ENCODE measurements at places on chromosomes 6 and 20. TPM values are rescaled to one million over a fixed set of nuclear protein-coding genes. Genes with fewer than 3 reads are reported as not detected.

DNA sequence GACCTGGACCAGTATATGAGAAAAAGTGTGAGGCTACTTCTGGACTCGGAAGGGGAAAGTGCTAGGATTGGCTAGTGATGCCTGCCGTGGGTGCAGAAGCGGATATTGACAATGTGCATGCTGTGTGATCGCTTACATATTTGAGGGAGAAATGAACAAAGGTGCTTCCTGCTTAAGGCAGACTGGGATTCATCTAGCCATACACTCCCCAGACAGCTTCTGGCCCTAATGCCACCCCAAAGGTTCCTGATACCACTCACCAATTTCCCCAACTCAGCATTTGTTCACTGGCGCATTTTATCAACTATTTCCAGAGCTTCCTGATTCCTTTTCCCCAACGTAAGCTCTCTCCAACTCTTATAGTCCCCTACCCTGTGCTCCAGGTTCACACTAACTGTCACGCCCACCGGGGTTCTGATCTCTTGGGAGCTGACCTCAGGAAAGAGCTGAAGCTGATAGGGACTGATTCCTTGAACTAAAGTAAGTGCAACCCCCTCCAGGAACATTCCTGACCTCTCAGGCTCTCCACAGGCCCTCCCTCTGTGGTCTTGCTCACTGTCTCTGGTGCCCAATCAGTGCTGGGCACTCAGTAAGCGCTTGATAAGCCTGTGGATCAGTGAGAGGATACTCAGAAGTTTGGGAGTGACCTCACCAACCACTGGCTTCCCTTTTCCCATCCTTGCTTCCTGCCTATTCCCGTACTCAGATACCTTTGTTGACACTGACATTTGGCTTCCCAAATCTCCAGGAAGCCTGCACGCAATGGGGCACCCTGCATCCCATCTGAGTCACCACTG, 73.3 kb downstream of the MRPL14 start:
- H3K27me3 ChIP-seq = no peaks in the 10 kb centered on the region
- peaks cover 6% of the 10 kb centered on the region for H3K4me1 ChIP-seq
- no peak for DNase-seq
- H3K27ac ChIP-seq = no peak overlapping the region
- H3K36me3 ChIP-seq = no peaks in the 10 kb centered on the region

SIRPB1 gene
- not detected for total RNA-seq

DNA sequence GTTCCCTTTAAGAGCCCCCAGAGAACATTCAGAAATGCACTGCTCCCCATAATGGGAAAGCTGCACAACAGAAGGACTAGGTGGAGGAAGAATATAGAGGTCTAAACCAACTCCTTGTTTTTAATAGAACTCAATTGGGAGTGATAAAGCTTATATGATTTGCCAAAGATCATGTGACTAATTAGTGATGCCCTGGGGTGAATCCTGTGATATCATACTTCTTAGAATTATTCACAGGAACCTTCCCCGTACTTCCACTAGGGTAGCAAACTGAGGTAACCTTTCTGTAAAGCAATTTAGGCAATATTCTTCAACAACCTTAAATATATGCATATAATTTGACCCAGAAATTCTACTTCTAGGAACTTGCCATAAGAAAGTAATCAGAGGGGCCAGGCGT, 84.4 kb downstream of the TFAP2A start:
- H3K36me3 ChIP-seq = no peaks in the 10 kb centered on the region
- H3K27me3 ChIP-seq = no peaks in the 10 kb centered on the region
- peaks cover 9% of the 10 kb centered on the region for H3K4me1 ChIP-seq
- no peak overlapping the region for H3K4me3 ChIP-seq

GRCh38 chr6:143755301-143755744, 77.6 kb downstream of the PHACTR2 start:
- peaks cover 11% of the 10 kb centered on the region for H3K4me1 ChIP-seq
- no peaks in the 10 kb centered on the region for H3K27me3 ChIP-seq
- no peaks in the 10 kb centered on the region for H3K36me3 ChIP-seq
- DNase-seq = peak; percentile 61
- peak overlapping the region; percentile 10 for H3K27ac ChIP-seq

DNA sequence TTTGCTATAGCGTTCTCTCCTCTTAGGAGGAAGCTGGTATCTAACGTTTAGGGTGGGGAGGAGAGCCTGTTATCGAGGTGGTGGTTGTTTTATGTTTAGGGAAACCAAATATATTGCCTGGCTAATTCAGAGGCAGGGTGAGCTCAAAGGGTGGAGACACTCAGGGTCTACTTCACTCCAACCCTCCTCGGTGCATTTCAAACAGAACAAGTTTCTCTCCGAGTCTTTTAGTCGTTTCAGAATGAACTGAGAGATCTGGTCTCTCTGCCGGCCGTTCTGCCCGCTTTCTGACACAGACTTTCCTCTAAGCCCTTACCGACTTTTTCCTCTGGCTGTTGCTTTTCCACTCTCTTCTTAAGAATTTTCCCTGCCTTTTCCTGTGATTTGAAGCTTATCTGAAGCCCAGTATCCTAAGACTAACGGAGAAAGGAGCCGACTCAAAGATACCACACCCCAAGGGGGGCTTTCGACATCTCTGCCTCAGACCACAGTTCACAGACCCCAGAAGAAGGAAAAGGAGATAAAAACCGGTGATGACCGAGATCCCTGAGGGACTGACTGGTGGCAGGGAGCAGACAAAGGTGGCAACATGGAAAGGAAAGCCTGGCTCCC, 865 bp downstream of the STK38 start:
- H3K36me3 ChIP-seq = no peaks in the 10 kb centered on the region
- H3K27ac ChIP-seq = peak overlapping the region; percentile 95
- peaks cover 6% of the 10 kb centered on the region for H3K4me1 ChIP-seq
- H3K27me3 ChIP-seq = no peaks in the 10 kb centered on the region

DUSP15 gene
- total RNA-seq = 8.2 TPM

- H3K27me3 ChIP-seq = no peaks in the 10 kb centered on the region
- H3K36me3 ChIP-seq = no peaks in the 10 kb centered on the region
- no peaks in the 10 kb centered on the region for H3K4me1 ChIP-seq
- DNase-seq = no peak
These were observed 75.7 kb downstream of the ARID1B start for GRCh38 chr6:156852858-156853216.

DNA sequence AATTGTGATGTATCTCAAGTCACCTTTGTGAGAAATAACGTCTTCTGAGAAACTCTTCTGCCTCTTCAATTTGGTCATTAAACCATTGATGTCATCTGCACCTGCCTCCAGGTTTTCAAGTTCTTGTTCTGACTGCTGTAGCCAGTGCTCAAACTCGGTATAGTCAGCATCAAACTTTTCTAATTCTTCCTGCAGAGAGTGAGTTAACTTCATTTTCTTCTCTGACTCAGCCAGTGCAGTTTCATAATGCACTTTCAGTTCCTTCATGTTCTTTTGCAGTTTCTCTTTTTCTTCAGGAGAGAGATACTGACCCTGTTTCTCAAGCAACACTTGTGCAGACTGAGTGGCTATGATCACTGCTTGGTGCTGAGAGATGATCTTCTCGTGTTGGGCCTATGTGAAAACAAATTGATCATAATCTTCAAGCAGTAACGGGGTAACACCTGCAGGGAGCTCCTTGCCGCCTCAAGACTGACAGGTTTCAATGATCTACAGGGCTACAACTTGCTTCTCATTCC, 48.8 kb downstream of the DST start:
- no peaks in the 10 kb centered on the region for H3K4me1 ChIP-seq
- no peak for DNase-seq
- H3K27me3 ChIP-seq = no peaks in the 10 kb centered on the region
- H3K36me3 ChIP-seq = no peaks in the 10 kb centered on the region

DNA sequence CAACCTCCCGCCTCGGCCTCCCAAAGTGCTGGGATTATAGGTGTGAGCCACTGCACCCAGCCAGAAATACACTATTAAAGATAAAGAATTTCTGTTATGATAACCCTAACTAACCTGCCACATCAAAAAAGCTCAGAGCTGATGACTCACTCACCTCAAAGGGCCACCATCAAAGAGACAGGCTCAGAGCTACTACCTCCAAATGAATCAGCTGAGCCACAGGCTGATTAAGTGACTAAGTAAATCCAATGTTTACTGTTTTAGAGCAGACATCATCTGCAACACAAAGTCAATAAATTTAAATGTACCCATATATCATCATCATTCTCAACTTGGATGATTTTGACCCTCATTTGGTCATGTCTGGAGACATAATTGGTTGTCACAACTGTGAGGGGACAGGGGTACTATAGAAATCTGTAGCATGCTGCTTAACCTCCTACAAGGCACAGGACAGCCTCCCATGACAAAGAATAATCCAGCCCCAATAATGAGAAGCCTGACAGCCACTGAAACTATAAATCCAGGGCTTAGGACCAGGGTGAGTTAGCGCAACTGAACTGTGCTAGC, 106.5 kb downstream of the ATP9A start:
- DNase-seq = peak; percentile 77
- H3K27me3 ChIP-seq = no peaks in the 10 kb centered on the region
- H3K4me1 ChIP-seq = peaks cover 58% of the 10 kb centered on the region
- peak overlapping the region; percentile 81 for H3K27ac ChIP-seq
- peaks cover 7% of the 10 kb centered on the region for H3K36me3 ChIP-seq

GRCh38 chr6:157688960-157689599, 134.0 kb upstream of the SNX9 start:
- no peak overlapping the region for H3K27ac ChIP-seq
- H3K27me3 ChIP-seq = no peaks in the 10 kb centered on the region
- H3K4me3 ChIP-seq = no peak overlapping the region
- H3K36me3 ChIP-seq = no peaks in the 10 kb centered on the region
- DNase-seq = peak; percentile 34

FLRT3 gene
- 107 TPM for total RNA-seq

GRCh38 chr20:15917283-15917682, 656.0 kb downstream of the KIF16B start:
- H3K27me3 ChIP-seq = no peaks in the 10 kb centered on the region
- no peaks in the 10 kb centered on the region for H3K4me1 ChIP-seq
- H3K36me3 ChIP-seq = no peaks in the 10 kb centered on the region
- no peak overlapping the region for H3K4me3 ChIP-seq
- DNase-seq = no peak

GRCh38 chr20:1326031-1326930, 2.7 kb downstream of the SDCBP2 start:
- H3K4me1 ChIP-seq = peaks cover 31% of the 10 kb centered on the region
- peak overlapping the region; percentile 72 for H3K4me3 ChIP-seq
- 0 out of 2 replicates have a peak, but pooled peaks cover 1% of the 10 kb centered on the region for H3K36me3 ChIP-seq

DNA sequence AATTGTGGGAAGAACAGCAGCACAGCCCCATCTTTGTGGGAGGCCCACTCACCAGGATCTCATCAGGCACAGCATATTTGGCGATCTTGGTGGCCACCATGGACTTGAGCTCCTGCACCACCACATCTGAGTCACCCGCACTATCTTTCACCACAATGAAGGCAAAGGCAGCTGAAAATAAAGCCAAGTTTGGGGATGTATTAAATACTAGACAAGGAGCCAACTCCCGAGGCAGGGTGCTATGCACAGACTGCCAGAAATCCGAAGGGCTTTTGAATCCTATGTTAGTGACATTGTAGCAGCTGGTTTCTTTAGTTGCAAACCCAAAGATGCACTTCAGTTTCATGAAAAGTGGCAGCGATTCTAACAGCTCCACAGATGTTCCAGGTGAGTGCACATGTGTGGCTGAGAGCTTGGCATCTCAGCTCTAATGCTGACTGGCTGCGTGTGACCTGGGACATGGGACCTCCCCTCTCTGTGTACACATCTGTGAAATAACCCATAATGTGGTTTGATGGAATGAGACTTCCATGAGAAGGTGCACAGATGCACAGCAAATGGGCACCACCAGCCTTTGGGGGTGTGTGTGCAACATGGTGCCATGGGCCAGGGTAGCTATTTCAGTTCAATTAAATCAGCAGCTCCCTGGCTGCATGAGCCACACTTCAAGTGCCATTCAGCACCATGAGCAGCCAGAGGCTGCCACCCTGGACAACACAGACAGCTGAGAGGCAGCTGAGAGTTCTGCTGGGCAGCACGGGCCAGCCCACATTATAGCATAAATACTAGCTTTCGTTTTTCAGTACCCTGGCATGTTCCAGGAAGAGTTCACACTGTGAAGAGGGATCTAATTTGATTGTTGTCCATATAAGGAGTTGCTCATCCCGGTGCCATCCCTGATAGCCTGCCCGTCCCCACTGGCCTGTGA, 16.9 kb upstream of the APMAP start:
- DNase-seq = no peak
- H3K27ac ChIP-seq = no peak overlapping the region
- no peaks in the 10 kb centered on the region for H3K4me1 ChIP-seq

DNA sequence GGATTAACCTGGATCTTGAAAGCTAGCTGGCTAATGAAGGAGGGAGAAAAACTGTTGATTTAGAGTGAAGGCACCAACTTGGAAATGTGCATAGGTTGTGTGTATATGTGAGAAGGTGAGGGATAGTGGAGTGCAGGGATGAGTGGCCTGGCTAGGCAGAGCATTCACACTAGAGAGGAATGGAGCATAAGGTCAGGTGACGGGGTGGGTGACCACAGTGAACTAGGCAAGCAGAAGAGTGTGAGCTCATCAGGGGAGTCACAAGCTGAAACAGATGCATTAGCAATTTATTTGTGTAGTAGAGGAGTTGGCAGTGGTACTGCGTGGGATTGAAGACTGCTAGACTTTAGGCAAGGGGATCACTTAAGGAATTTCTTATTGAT, 10.5 kb downstream of the ANKRD66 start:
- H3K4me3 ChIP-seq = no peak overlapping the region
- H3K27me3 ChIP-seq = no peaks in the 10 kb centered on the region
- no peak for DNase-seq

PDYN gene
- total RNA-seq = not detected

CDSN gene
- total RNA-seq = not detected

- H3K27me3 ChIP-seq = no peaks in the 10 kb centered on the region
- no peak for DNase-seq
- H3K27ac ChIP-seq = peak overlapping the region; percentile 95
- peak overlapping the region; percentile 93 for H3K4me3 ChIP-seq
These were observed 429 bp downstream of the AMD1 start for GRCh38 chr6:110874880-110875547.

NOX3 gene
- total RNA-seq = not detected

DNA sequence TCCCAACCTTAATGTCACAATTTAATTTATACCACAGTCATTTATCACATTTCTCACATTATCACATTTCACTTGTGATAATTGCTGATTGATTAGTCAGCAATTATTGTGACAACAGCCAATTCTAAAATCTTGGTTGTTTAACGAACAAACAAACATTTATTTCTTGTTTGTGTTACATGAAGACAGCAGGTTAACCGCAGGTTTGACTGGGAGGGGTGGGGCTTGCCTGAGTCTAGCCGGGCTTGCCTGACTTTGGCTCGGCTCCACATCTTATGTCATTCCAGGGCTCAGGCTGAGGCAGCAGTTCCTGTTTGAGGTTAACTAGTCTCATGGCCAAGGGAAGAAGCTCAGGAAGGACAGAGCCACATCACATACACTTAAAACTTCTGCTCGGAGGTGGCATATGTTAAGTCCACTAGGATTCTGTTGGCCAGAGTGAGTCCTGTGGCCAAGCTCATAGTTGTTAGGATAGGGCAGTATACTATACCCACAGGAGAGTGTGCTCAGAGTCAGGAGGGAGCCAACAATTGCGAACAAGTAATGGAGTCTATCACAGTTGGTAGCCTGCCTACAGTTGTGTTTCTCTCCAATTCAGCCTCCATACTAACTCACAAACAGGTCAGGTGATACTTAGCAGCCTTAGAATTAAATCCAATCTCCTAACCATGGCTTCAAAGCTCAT, 90.0 kb upstream of the IFNGR1 start:
- H3K4me1 ChIP-seq = no peaks in the 10 kb centered on the region
- no peak overlapping the region for H3K4me3 ChIP-seq
- no peaks in the 10 kb centered on the region for H3K27me3 ChIP-seq
- H3K36me3 ChIP-seq = no peaks in the 10 kb centered on the region

SLC22A16 gene
- not detected for total RNA-seq

SLC22A2 gene
- 0.19 TPM for total RNA-seq
